ENCODE measurements at places on chromosomes 13 and 19.

DNA sequence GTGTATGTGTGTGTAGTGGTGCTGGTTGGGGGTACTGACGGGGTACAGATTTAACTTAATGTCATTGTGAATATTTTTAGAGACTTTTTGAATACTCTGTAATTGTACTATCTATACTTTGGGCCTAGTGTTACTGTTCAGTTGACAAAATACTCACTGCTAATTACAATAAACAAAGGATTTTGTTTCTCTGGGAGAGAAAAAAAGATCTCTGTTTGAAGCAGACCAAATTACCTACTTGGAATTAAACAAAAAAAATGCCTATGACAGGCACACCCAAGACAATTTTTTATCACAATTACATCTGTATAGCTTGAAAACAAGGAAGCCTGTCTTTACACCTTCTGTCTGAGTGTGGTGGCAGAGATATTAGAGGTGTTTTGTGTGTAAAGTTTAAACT is 45.1 kb downstream of the OLFM4 start:
- no peak for DNase-seq

DNA sequence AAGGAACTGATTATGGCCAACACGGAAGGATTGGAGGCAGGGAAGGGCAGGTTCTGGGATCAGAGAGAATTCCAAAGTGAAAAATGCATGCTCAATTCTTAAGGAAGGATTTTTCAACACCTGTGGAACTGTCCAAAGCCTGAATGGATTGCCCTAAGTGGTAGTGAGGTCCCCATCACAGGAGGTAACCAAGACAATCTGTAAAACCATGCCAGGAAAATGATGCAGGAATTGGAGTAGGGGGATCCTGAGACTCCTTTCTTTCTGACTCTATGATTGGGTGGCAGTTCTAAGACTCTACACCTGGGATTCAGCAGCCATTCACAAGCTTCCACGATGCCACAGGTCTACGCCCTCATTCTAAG is 56.5 kb upstream of the ZNRF4 start:
- no peak for DNase-seq

GRCh38 chr19:13840305-13841085 is 36.4 kb upstream of the NANOS3 start:
- no peak for DNase-seq

GRCh38 chr19:50392759-50393158 is 8.6 kb downstream of the POLD1 start:
- no peak for DNase-seq

- DNase-seq, result no peak
Measured at GRCh38 chr13:87459419-87459818, 211.8 kb upstream of the SLITRK5 start.

Data from BJ (cell line).